ENCODE measurements at places on chromosomes 1 and 21.

- no peak for DNase-seq
These were observed 217.7 kb downstream of the CRB1 start for GRCh38 chr1:197485790-197486189.

DNA sequence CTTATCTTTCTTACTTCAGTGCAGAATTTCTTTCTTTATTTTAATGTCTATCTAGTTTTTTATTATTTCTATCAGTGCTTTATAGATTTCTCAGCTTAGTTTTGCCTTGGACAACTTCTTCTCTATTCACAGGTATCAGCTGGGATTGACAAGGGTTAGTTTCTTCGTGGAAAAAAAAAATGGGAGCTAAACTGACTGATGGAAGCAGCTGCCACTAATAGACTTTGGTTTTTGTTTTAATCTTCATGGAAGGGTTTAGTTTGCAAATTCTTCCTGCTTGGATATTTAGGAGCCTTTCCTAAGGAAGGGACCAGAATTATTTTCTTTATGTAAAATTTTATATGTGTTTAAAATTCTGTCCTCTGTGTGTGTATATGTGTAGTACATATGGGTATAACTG is 306.1 kb upstream of the FMN2 start:
- no peak for DNase-seq

- DNase-seq, result no peak
These were observed 10.8 kb upstream of the NFASC start for GRCh38 chr1:204859861-204860267.

DNA sequence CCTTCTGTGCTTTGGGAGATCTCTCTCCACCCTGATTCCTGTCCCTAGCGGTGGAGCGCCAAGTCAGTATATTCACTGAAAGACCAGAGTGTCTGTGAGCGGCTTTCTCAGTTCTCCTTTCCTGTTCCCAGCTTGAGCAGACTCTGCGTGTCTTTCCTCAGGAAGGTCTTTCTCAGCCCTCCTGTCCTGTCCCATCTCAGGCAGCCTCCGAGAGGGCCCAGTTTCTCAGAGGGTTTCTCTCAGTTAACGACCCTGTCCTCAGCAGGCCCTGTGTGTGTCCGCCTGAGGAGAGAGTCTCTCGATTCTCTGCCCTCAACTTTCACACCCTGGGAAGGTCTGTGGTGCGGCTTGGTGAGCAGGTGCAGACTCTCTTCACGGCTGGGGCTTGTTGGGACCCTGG is 34.0 kb upstream of the CHIT1 start:
- no peak for DNase-seq

GRCh38 chr1:175207971-175208370 is 15.4 kb upstream of the KIAA0040 start:
- no peak for DNase-seq

GRCh38 chr1:42109600-42109999 is 43.6 kb upstream of the GUCA2B start:
- DNase-seq, result no peak

DNA sequence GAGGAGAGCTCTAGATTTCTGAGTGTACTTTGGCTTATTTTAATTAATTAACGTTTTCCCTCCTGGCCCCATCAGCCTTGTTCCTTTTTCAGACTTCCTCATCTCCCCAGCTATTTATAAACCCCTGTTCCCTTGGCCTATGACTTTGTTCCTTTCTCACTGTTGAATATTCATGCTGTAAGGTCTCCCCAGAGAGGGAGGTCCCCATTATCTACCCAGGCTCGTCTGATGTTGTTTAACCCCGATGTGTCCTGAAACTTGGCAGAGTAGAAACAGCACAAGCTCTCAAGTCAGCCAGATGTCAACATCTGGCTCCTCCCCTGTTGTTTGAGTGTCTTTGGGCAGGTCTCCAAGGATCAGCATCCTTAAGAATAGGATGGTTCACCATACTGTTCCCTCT is 153.6 kb downstream of the HIVEP3 start:
- DNase-seq, result no peak
